Left lobe of liver (tissue), 2 donors: ENCODE measurements at places on chromosomes 7 and 10. TPM values are rescaled to one million over a fixed set of nuclear protein-coding genes. Genes with fewer than 3 reads are reported as not detected.

PITX3 gene
- total RNA-seq, result not detected

DNA sequence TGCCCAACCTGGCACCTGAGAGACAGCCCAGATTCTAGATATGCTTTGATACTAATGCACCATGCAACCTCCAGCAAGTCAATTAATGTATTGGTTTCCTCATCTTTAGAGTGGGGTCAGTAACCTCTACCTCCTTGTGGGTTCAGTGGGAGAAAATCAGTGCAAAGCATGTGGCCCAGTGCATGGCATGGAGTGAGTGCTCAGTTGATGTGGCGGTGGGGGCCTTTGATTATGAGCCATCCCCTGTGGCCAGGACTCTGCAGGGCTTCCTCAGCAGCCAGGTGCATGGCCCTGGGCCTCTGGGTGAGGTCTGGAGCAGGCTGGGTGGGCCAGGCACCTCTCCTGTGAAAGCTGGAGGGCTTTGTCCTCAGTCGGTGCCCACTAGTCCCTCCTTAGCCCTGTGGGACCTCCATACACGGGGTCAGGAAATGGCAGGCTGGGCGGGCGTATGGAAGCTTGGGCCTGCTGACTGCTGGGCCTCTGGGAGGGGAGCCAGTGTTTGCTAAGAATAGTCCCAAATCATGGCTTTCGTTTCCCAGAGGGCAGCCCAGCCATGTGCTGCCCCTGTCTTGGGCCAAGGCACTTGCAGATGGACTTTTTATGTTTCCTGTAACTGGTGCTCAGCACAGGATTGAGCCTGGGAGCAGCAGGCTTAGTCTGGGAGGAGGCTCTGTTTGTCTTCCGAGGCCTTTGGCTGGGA, 3.4 kb downstream of the PALD1 start:
- DNase-seq, result no peak

JAKMIP3 gene
- total RNA-seq, result 0.28 TPM

DNA sequence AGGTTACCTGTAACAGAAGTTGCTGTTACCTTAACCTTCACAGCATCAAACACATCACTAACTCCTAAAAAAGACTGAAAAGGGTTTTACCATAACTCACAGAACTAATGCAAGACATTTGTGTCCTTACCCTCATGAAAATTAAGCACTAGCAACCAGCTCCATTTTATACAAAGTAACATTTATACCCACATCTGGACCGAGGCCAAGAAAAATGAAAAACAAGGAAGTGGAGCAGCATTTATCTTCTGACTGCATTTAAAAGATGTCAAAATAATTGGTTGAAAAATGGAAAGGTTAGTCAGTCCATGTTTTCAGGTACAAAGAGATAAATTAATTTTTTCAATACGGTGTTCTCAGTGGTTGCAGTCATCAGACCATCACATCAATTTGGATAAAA, 3.1 kb upstream of the RBP4 start:
- no peak for DNase-seq

HGF gene
- 19.2 TPM for total RNA-seq
